AG09309 (cell line): ENCODE measurements at places on chromosomes 16 and 17.

DNA sequence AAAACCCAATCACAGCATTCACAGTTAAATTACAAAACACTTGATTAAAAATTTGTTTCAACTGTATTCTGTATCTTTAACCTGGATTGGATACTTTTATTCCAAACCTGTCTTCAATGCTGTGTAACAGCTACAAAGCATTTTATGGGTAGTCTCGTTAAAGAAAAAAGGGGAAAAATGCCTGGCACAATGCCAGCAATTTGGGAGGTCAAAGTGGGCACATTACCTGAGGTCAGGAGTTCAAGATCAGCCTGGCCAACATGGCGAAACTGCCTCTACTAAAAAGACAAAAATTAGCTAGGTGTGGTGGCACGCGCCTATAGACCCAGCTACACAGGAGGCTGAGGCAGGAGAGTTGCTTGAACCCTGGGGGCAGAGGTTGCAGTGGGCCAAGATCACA lies 4.0 kb downstream of the GNA13 start:
- DNase-seq: no peak

DNA sequence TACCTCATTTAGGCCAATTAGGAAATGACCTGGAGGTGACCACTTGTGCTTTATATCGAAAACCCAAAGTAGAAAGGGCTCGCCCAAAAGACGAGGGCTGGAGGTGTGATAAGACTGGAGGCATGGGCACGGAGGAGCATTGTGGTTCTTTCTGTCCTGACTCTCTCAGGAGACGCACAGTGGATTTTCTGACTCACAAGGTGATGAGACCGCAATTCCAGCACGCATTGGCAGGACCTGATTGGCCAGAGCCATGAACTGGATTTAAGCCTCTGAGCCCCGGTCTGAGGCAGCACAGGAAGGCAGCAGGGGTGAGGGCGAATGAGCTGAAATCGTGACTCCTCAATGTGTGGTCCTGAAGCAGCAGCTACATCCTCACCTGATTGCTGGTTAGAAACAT lies 559.1 kb upstream of the SALL1 start:
- DNase-seq: peak; percentile 0

DNA sequence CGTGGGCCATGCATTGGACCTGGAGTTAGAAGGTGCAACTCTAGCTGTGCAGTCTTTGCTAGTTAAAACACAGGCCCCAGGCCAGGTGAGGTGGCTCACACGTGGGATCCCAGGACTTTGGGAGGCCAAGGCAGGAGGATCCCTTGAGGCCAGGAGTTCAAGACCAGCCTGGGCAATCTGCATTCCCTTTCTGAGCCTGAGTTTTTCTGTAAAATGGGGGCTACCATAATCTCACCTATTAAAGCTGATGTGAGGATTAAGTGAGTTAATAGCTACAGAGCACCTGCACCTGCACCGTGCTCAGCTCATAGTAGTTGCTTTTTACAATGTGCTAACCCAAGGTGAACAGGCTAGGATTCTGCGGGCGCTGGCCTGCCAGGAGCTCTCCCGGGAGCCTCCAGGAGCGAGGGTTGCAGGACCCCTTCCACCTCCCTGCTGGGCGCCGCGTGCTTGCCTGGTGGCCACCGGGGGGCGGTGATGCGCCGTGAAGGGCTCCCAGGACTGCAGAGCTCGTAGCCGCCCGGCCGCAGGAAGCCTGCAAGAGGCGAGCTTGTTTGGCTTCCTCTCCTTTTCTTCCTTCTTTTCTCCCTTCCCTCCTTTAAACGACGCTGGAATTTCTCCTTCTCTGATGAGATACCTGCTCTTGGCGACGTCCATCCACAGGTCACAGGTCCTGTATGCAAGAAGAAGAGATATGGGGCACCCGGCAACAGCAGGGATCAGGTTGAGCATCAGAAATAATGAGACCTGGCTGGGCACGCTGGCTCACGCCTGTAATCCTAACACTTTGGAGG lies 51.3 kb downstream of the ZFP90 start:
- DNase-seq: peak; percentile 10

- DNase-seq: peak; percentile 88
Measured at GRCh38 chr17:62778990-62779681, 29.0 kb downstream of the MARCHF10 start.

DNA sequence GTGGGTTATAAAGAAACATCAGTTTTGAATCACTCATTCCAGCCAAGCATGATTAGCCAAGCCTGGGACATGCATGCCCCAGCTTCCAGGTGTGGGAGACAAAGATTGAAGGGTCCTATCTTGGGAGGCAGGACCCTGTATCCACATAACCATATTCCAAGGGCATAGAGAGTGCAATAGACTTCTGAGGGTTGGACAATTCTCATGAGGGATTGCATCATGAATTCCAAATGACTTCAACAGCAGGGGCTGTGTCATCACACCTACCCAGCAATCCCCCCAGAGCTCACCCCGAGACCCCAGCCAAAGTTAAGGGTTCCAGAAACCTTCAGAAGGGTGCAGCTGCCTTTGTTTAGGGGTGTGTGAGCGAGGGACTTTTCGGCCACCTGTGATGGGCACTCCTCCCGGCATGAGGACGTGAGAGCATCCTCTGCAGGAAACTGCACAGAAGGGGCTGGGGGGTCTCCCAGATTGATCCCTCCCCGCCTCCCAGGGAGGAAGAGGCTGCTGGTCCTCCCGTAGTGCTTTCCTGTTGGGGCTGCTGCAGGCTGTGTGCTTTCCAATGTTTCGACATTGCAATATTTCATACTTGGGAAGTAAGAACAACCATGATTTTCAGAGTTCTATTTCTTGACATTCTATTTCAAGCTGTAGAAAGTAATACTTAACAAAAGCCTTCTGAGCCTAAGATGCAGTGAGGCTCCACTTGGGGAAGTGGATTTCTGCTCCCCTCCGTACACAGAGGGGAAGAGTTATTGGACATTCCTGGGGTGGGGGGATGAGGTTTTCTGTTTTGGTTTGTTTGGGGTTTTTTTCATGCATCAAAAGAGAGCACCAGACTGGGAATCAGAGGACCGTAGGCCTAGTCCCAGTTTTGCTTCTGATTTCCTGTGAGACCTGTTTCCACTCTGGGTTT lies 13.3 kb upstream of the PITPNM3 start:
- DNase-seq: no peak

DNA sequence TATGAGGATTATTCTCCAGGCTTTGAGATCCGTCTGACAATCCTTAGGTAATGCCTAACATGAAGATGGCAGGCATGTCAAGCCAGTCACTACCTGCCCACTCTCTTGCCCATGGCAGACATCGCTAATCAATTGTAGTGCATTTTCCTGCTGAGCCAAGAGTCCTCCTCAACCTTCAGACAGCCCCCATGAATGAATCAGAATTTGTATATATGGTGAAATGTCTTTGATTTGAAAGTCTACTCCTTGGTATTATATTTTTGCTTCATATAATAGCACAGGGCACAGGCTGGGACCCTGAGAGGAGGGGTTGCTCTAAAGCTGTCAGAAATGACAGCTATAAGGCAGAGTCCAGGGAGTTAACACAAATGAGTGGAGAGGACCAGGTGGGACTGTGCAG lies 27.0 kb upstream of the COQ7 start:
- no peak for DNase-seq

- no peak for DNase-seq
Measured at GRCh38 chr16:76421571-76421970, 144.4 kb downstream of the CNTNAP4 start.
